NCI-H2107 (cell line): ENCODE measurements at places on chromosomes 1 and 21.

DNA sequence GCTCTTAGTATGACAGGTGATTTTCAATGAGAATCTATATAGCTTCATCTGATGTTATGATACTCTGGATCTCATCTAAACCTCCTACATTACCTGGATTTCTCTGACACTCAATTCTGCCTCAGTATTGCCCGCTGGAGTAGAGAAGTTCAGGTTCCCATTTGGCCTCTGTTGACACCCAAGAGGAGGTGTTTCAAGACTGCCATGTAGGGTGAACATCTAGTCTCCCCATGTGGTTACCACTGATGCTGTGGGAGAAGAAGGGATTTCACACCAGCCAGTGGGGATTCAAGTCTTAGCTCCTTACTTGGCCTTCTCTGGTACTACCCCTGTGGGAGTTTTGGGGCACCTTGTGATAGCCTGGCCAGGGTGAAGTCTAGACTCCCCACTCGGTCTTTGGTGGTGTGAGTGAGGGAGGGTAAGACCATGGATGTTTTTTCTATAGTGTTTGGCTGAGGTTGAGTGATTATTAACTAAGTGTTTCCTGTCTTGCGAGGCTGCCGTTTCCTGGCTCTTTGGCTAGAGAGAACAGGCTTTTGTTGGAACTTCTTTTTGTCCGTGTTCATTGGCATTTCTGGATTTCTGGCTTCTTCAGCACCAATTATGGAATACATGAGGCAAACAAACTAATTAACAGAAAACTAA lies 90.7 kb downstream of the RHOU start:
- DNase-seq = no peak

- DNase-seq = no peak
These were observed 18.6 kb upstream of the SLC6A9 start for GRCh38 chr1:44049839-44050238.

- DNase-seq = peak; percentile 71
These were observed 18.1 kb downstream of the CFAP45 start for GRCh38 chr1:159881622-159882526.

DNA sequence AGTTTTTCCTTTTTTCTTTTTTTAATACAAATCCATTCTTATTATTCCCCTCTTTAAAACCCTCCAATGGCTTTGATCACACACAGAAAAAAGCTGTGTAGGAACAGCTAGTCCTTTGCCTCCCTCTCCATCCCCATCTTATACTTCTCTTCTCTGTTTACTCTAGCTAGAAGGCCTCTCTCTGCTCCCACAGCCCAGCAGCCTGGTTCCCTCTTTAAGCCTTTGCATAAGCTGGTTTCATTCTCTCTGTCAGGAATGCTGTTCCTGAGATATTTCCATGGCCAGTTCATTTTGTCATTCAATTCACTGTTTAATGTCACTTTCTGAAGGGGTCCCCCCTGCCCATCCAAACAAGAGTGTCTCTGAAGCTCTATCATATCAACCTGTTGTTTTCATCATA lies 143.3 kb upstream of the ST6GALNAC5 start:
- no peak for DNase-seq

GRCh38 chr1:154888757-154889156 lies 18.7 kb upstream of the KCNN3 start:
- no peak for DNase-seq

DNA sequence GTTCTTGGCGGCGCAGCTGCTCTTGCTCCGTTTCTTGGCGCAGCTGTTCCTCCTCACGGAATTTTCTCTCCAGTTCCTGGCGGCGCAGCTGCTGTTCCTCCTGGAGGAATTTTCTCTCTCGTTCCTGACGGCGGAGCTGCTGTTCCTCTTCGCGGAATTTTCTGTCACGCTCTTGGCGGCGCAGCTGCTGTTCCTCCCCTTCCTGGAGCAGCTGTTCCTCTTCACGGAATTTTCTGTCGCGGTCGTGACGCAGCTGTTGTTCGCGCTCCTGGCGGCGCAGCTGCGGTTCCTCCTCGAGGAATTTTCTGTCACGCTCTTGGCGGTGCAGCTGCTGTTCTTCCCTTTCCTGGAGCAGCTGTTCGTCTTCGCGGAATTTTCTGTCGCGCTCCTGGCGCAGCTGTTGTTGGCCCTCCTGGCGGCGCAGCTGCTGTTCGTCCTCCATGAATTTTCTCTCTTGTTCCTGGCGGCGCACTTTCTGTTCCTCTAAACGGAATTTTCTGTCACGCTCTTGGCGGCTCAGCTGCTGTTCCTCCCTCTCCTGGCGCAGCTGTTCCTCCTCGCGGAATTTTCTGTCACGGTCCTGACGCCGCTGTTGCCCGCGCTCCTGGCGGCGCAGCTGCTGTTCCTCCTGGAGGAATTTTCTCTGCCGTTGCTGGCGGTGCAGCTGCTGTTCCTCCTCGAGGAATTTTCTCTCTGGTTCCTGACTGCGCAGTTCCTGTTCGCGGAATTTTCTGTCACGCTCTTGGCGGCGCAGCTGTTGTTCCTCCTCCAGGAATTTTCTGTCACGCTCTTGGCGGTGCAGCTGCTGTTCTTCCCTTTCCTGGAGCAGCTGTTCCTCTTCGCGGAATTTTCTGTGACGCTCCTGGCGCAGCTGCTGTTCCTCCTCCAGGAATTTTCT lies 7.0 kb downstream of the TCHH start:
- no peak for DNase-seq

DNA sequence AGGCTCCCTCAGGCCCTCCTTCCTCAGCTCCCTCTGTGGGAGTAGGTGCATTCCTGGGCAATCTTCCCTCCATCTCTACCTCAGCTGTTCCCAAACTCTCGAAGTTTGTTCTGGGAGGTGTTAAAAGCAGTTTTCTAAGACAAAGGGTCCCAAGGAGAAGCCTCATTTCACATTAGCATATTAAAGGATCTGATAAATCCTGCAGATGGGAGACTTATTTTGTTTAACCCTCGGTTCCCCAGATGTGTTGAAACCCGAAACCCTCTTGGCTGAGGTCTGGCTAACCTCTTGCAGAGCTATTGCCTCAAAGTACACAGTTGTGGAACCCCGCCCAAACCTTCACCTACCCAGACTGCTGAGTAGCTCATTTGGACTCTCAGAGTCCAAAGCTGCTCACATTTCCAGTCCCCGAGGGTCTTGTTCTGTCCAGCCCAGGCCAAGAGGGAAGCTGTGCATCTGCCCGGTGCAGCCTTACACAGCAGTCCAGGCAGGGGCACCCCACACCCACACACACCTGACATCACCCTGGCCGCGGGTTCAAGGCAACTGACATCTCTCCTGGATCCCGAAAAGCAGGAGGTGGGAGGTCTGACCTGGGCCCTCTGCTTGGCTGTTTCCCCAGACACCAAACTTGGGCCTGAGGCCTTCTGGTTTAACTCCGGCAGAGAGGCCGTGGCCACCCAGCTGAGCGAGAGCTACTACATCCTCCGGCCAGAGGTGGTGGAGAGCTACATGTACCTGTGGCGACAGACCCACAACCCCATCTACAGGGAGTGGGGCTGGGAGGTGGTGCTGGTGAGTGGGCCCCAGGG lies 19.5 kb upstream of the SELENON start:
- no peak for DNase-seq
